Psoas muscle (tissue), 8 donors: ENCODE measurements at places on chromosomes 6 and 20. TPM values are rescaled to one million over a fixed set of nuclear protein-coding genes. Genes with fewer than 3 reads are reported as not detected.

GRCh38 chr6:138722425-138723371 is 50.9 kb upstream of the CCDC28A start:
- no peak for DNase-seq

The BPIFA1 gene
- not detected for polyA plus RNA-seq

The TCF15 gene
- 3.0 TPM for polyA plus RNA-seq

DNA sequence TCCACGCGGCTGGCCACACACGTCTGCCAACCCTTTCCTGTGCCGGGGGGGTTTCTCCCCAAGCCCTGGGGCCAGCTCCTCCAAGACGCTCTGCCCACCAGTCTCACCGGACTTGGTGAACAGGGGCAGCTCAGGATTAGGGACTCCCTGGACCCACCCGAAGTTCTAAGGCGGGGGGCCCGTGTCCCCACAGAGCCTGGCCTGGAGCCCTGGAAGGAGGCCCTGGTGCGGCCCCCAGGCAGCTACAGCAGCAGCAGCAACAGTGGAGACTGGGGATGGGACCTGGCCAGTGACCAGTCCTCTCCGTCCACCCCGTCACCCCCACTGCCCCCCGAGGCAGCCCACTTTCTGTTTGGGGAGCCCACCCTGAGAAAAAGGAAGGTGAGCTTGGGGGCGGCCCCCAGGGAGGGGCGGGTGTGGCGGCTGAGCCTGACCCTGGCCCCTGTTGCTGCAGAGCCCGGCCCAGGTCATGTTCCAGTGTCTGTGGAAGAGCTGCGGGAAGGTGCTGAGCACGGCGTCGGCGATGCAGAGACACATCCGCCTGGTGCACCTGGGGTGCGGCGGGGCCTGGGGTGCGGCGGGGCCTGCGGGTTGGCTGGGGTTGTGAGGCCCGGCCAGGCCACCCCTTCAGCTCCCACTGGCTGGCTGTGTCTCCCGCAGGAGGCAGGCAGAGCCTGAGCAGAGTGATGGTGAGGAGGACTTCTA is 2.3 kb downstream of the SLC2A4RG start:
- DNase-seq: peak; percentile 63

The PRSS16 gene
- not detected for polyA plus RNA-seq

The KIFC1 gene
- 0.19 TPM for polyA plus RNA-seq

GRCh38 chr6:118288355-118289124 is 259.6 kb upstream of the PLN start:
- no peak for DNase-seq

The OGFR gene
- 11.6 TPM for polyA plus RNA-seq

DNA sequence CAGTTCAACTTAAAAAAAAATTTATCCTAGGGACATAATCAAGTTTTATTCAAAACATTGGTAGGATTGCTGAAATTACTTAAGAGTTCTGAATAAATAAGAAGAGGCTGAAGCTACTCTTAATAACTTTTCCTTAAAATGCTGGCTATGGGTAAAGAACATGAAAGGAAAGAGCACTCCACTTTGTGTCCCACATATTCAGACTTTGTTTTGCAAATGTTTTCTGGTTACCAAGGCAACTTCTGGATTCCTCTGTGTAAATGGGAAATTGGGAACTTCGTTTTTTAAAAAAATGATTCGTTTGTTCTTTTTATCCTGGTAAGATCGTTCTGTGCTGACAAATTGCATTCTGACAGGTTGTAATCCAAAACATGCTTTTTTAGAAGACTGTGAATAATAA is 115.0 kb downstream of the KIF6 start:
- DNase-seq: no peak

The ADGB gene
- not detected for polyA plus RNA-seq

DNA sequence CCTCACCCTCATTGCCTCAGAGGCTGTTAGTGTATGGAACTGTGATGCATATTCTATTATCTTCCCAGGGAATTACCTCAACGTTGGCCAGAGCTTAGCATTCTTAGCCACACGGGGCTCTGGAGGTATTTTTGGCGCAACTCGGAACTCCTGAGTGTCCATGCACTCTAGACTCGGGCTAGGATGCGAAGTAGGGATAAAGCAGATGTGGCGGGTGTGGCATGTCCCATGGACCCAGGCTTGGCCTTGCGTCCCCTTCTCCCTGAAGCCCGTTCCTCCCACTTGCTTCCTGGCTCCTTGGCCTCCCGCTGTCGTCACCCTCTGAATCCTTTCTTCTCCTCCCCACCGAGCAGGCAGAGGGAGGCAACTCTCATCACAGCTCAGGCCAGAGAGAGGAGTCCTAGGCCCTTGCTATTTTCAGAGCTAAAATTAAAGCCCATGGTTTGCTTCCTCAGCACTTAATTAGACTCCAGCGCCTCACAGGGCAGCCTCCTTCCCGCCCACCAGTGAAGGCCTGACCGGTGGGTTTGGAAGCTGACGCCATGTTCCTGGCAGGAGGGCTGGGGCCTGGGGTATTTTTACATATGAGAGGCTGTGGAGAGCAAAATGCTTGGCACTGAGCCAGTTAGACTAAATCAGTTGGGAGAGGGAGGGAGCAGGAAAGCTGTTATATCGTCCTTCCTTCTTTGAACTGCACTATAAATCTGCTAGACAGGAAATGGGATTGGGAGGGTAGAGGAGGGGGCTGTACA is 138.7 kb downstream of the FOXO3 start:
- peak; percentile 66 for DNase-seq
